CD4-positive, alpha-beta T cell treated with Interleukin-15 for 1 hour (primary cell): ENCODE measurements at places on chromosomes 16 and 17.

DNA sequence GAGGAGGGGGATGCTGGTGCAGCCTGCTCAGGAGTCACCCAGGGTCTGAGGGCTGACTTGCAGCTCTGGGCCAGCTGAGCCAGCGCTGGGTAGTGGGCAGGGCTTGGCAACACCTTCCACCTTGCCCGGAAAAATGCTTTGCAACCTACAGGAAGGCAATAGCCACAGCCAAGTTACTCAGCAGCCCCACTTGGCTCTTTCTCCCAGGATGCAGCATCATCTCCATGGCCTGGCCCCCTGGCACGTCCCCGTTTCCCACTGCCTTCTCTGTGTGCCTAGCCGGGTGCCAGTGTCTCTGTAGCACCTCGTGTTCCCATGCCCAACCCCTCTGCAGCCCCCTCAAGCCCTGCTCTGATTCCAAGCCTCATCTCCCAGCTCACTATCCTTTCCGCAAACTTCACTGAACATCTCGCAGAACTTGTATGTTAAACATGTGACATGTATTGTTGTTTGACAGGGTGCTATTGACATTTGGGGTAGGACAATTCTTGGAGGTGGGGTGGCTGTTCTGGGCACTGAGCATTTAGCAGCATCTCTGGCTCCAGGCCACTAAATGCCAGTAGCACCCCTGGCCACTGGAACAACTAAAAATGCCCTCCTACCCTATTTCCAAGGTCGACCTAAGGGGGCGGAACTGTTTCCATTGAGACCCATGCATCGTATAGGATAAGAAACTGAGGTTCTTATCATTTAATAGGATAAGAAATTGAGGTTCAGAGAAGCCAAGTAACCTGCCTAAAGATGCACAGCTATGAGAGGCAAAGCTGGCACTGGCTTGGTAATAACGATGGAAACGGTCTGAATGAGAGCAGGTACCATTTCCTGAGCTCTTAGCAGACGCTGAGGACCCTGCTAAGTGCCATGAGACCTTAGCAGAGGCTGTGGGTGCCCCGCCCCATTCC lies 12.2 kb downstream of the DEXI start:
- no peak for DNase-seq

DNA sequence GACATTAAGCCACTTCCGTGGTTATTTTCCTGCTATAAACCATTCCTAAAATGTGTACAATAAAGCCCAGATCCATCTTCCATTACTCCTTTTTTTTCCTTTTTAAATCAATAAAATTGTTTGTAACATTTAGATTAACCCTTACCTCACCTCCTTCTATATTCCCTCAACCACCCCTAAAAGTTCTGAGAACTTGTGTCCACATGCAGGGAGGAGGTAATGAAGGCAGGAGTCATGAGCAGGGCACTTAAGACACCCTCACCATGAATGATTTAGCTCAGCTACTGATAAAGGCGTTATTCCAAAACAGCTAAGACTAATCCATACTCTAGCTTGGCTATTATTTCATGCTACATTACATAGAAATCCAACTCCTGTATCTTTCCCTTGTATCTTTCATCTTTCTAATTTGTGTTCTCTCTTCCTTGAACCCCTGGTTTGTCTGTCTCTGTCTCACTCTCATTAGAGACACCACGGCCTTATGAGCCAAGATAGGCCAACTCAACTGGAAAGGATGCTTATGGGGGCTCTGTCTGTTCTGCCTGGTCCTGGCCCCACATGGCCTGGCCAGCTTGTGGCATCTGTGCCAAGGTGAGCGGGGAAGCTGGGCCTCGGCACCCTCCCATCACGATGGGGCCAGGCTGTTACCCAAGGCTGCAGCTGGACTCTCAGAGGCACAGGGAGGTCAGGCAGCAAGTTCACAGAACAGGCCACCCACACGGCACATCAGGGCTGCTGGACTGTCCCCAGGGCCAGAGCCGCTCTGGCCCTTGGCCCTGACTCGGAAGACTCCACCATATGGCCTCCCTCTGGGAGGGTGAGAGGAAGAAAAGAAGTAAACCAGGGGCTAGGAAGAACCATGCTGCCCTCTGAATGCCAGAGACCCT lies 294.4 kb downstream of the SOX9 start:
- DNase-seq, result no peak

DNA sequence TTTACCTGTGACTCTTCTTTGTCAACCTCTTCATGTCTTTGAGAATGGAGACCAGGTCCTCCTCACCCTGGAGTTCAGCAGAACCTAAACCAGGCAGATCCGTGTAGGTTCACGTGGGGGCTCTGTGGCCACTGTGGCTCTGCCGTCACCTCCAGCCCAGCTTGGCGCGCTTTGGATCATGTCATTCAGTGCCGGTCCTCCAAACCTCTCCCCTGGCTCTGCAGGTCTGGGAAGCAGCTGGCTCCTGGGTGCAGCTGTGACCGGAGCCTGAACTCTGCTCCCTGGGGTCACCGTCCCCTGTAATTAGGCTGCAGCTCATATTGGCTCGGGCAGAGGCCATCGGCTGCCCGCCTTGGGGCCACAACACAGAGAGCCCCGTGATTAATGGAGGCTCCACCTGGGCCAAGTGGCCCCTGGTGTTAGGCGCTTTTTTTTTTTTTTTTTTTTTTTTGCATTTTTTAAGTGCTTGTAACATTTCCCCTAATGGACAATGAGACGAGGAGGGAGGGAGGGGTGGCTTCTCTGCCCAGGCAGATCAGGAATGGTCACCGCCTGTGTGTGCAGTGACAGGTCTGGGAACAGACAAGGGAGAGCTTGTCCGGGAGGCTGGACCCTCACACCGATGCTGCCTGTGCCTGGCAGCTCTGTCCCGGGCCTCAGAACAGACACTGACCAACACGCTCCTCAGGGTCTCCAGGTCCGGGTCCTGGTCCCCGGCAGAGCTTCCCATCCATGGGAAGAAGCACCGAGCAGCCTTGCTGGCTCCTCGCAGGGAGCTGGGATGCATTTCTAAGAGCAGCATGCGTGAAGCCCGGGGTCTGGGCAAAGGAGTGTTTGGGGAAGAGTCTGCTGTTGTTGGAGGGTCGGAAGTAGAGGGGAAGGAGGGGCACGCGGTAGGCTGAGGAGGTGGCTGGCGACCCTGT lies 247.9 kb downstream of the SEC14L1 start:
- DNase-seq, result no peak

- DNase-seq, result no peak
Observed at GRCh38 chr16:30894540-30895368, 877 bp upstream of the BCL7C start.

- DNase-seq, result no peak
Observed at GRCh38 chr16:56841233-56841632, 23.8 kb upstream of the SLC12A3 start.
